ENCODE measurements at places on chromosomes 6 and 20. TPM values are rescaled to one million over a fixed set of nuclear protein-coding genes. Genes with fewer than 3 reads are reported as not detected.
A peak's percentile ranks its signal among the peaks of the same experiment; 100 is the strongest.

DNA sequence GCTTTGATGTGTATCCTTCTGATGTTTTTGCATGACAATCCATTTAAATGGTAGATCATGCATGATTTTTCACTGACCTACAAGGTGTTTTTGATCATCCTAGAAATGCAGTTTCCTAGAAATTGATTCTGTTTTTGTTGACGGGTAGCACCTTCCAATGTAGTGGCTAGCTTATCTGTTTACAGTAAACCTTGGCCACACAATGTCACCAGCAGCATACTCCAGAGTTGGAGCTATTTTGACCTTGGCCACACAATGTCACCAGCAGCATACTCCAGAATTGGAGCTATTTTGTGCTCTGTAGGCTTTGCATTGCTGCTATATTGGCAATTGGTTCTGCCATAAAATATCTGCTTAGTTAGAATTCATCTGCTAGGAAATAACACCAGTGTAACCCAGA, 74.6 kb upstream of the NAA20 start:
- DNase-seq: no peak

DNA sequence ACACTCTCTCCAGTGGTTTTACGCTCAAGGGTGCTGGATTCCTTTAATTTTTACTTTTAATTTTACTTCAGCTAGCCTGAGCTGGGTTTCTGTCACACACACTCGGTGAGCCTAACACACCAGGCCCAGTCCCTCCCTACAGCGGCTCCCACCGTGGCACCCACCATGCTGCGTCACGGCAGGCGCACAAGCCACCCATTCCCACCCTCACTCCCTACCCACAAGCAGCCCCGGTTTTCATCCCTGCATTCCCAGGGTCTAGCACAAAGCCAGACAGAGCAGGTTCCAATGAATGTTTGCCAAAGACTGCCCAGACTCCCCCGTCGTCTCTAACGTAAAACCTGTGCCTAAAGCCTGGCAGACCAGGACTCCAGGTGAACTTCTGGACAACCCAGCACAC, 50.3 kb downstream of the MYH7B start:
- no peak for DNase-seq

DNA sequence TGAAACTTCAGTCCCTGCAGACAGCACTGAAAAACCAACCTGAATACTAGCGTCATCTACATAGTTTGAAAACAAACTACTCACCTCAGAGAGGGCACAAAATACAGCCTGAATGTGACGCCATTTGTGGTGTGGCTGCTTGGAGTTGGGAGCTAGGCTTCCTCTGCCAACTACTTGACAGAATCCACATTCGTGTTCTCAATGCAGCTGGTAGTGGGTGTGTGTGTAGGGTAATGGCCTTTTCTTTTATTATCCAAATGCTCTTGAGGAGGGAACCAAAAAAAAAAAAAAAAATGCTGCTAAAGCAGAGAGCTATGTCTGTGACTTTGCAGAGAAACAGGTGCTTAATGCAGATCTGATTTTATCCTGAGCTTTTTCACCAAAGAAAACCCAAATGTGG, 207.8 kb downstream of the OTOR start:
- DNase-seq: no peak

- DNase-seq: no peak
Measured at GRCh38 chr6:134928151-134928900, 21.6 kb downstream of the ALDH8A1 start.

- DNase-seq: no peak
Measured at GRCh38 chr6:116412270-116412669, 41.5 kb downstream of the DSE start.

DNA sequence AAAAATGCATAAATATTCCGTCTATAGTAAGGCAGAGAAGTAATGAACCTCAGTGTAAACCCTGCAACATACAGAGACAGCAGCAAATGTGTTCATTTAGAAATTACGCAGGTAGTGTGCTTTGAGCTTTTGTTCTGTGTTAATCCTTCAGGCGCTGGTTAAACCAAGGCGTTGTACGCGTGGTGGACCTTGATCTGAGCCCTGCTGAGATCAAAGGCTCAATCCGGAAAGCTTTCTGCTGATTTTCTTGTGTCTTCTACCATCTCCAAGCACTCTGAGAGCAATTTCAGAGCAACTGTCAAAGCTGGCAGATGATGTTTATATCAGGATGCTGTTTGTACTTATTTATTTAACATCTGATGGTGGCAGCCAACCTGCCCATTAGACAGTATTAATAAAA, 382.8 kb downstream of the CDH26 start:
- no peak for DNase-seq

- peak; percentile 40 for DNase-seq
Measured at GRCh38 chr6:132190097-132190814, 211.0 kb downstream of the MOXD1 start.

GRCh38 chr6:137277971-137278637, 58.9 kb upstream of the IFNGR1 start:
- peak; percentile 81 for DNase-seq

DNA sequence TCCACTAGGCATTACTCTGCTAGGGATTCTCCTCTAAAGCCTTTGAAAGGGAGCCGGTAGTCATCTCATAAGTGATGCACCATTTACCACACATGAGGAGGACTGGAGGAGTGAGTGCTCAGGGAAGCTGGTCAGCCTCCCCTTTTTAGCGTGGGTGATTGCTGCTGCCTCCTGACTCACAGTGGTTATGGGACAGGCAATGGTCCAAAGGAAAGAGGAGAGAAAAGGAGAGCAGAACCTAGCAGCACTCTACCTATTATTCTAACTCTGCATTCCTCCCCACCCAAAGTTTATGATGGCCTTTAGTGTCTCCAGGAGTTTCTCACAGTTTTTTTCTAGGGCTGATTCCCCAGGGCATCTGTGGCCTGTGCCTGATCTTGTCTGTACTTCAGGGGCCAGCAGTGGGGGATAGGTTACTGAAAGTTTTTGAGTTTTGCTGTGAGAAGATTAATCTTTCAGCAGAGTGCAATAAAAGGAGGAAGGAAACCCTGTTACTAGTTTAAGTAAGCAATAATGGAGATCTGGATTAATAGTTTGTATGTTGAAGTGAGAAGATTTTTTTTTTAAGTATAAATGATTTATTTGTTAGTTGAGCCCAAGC, 36.4 kb upstream of the GCLC start:
- DNase-seq: peak; percentile 30

- no peak for DNase-seq
Measured at GRCh38 chr20:9321007-9321406, 193.4 kb upstream of the LAMP5 start.

GRCh38 chr20:55605594-55605993, 399.7 kb downstream of the CBLN4 start:
- DNase-seq: no peak

DNA sequence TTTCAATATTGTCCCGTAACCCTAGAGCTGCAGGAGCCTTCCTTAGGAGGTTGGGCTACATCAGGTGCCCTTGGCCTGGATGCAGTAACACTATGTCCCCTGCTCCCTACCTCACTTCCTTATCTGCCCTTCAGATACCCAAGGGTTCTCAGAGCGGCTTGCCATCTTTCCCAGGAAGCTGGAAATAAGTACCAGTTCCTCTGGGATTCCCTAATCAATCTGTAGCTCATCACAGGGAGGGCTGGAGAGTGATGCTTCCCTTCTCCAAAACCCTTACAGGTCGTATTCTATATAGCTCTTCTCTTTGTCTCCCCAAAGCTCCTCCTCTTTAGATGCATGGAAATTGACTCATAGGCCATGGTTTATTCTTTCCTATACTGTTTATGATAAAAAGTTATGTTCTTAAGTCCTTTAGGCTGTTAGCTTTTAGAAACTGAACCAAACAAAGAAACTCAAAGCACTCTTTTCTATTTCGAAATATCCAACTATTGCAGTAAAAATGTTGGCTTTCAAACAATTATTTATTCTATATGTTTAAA, 4.2 kb downstream of the MYCT1 start:
- DNase-seq: no peak

- no peak for DNase-seq
Measured at GRCh38 chr6:46029602-46030001, 13.9 kb upstream of the CLIC5 start.

- DNase-seq: no peak
Measured at GRCh38 chr6:37624606-37625574, 72.8 kb downstream of the MDGA1 start.

GRCh38 chr6:12151433-12151820, 138.7 kb upstream of the EDN1 start:
- DNase-seq: no peak

- no peak for DNase-seq
Measured at GRCh38 chr6:42727627-42728026, 5.2 kb upstream of the PRPH2 start.

GRCh38 chr20:6837730-6838129, 70.2 kb downstream of the BMP2 start:
- no peak for DNase-seq

- DNase-seq: no peak
Measured at GRCh38 chr6:165486183-165487137, 176.6 kb downstream of the PDE10A start.

DNA sequence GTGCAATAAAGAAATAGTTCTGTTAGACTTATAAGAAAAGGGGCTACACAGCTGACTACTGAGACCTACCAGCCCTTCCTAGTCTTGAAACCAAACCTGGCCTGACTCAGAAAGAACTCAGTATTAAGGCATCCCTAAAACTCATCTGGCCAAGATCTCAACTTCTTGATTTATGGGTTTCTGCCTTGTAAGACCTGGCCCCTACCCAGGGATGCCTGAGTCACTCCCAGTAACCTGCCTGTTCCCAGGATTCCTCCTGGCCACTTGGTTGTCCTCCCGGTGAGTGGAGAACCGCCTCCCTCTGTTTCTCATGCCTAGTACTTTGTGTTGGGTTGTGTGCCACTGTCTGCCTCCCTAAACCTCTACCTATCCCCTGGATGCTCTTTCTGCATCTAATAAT, 189.4 kb upstream of the PREP start:
- no peak for DNase-seq

DNA sequence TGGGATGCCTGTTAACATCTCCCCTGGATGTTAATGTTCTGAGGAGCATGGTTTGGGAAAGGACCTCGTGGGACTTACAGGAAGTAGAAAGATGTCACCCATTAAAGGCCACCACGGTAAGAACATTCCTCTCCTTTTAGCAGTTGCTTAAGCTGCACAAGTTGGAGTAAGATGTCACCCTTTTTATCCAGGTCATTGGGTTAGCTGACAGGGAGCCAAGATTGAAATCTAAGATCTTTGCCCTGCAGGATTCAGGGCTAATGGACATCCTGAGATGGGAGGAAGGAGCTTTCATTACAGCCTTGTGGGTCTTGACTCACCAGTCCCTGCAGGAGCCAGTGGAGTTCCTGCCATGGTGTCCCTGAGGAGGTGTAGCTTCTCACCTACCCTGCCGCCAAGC, 22.1 kb downstream of the PABPC1L start:
- no peak for DNase-seq

DNA sequence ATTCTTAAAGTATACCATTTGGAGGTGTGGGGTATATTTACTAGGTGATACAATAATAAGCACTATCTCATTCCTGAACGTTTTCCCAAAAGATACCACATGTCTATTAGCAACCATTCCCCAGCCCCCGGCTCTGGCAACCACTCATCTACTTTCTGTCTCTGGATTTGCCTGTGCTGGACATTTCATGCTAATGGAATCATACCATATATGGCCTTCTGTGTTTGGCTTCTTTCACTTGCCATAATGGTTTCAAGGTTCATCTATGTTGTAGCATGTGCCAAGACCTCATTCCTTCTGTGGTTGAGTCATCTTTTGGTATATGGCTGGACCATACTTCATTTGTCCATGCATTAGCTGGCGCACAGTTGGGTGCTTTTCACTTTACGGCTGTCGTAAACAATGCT, 39.7 kb downstream of the BCAS4 start:
- no peak for DNase-seq

DNA sequence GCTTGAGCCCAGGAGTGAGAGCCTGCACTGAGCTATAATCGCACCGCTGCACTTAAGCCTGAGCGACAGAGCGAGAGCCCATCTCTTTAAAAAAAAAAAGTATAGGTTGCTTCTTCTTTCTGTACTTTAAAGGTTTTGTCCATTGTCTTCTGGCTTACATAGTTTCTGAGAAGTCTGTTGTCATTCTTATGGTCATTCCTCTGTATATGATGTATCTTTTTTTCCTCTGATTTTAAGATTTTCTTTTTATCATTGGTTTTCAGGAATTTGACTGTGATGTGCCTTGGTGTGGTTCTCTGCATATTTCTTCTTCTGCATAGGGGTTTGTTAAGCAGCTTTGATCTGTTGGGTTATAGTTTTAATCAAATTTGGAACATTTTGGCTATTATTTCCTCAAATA, 29.1 kb downstream of the QRSL1 start:
- no peak for DNase-seq

- no peak for DNase-seq
Measured at GRCh38 chr20:18728870-18729224, 84.7 kb upstream of the SCP2D1 start.

GRCh38 chr6:31727717-31728671, 1.1 kb downstream of the DDAH2 start:
- no peak for DNase-seq

- no peak for DNase-seq
Measured at GRCh38 chr6:74638412-74638811, 567.4 kb downstream of the COL12A1 start.

GRCh38 chr6:33716890-33717632, 5.6 kb upstream of the UQCC2 start:
- no peak for DNase-seq

DNA sequence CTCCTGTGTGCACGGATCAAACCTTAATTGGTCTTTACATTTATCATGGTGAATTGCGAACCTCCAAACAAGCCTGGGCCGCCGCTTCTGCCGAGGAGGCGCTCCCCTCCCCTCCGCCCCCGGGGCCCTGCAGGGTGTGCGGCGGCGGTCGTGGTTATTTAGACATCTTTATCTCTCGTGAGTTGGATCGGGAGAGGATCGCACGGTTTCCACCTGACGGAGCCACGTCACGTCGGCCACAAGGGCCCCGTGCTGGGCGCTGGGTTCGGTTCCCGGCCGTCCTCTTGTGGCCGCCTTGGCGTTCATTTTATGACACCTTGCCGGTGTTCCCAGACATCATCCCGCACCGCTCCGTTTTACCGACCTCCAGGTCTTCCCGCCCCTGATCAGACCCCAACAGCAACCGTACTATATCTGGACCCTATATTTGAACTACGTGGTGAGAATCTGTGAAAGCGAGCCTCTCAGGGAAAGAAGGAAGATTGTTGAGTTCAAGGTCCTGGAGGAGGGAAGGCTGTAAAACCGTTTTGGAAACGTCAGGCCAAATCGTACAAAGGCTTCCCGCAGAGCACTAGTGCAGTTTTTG, 1.3 kb upstream of the CNR1 start:
- no peak for DNase-seq

GRCh38 chr20:3447321-3447720, 23.5 kb upstream of the ATRN start:
- DNase-seq: no peak

The ASIP gene
- total RNA-seq: not detected

The LINC00237 gene
- not detected for total RNA-seq

The BPIFB4 gene
- not detected for total RNA-seq

The PPP1R14C gene
- not detected for total RNA-seq

The BMP7 gene
- not detected for total RNA-seq

The SMLR1 gene
- not detected for total RNA-seq

The IL17F gene
- total RNA-seq: not detected

The LY6G5C gene
- total RNA-seq: 1.6 TPM

The CALHM5 gene
- total RNA-seq: 7.2 TPM

Measured in SJSA1 (cell line).